ENCODE measurements at places on chromosomes 11 and 22. TPM values are rescaled to one million over a fixed set of nuclear protein-coding genes. Genes with fewer than 3 reads are reported as not detected.

Gene B3GAT1
- not detected for total RNA-seq

Gene IFITM2
- total RNA-seq = 91.9 TPM

DNA sequence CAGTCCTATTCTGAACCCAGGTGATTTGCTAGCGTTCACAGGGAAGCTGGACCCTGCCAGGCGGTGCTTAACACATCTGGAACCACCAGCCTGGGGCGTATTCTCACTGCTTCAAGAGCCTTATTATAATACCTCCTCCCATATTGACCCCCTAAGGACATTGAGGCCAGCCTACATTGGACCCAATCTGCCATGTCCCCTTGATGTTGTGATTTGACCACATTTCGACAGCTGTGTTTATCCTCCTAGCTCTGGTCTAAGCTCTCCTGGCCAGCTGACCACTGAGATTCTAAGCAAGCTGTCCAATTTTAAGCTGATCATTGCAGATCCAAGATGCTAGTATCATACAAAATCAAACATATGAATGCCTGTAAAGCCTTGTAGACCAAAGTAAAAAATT lies 148.1 kb upstream of the BLID start:
- DNase-seq = no peak

DNA sequence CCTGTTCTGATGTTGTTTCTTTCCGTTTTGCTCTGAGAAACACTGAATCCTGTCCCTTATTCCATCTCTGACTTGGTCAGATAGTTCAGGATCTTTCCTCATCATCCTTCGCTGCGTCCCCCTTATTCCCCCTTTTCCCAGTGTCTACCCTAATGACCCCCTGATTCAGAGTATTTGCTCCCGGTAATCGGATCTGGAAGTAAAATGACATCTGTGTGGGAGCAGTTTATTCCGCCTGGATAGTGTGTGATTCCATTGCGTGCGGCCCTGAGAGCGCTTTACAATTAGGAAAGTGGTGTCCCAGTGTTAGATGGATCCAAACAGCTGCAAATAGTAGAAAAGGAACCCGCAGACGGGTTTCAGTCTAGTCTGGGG lies 606 bp downstream of the DRG1 start:
- peak; percentile 35 for DNase-seq
